Activated T-cell treated with anti-CD3 and anti-CD28 coated beads, Interleukin-2, amount 50 U/mL, for 24 hours (primary cell): ENCODE measurements at places on chromosomes 12 and 14.

DNA sequence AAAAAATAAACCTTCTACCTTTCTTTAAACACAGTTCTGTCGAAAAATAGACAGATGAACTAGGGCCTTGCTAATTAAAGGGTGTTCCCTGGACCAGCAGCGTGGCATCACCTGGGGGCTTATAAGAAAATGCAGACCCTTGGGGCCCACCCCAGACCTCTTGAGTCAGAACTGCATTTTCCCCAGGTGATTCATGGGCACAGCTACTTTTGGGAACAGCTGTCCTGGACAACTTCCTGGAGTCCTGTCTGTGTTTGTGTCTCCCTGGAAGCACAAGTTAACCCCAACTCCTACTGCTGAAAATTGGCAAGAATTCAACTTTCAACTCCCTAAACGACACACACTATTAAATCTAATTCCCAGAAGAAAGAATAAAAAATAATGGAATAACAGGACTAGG lies 17.8 kb downstream of the FBLN5 start:
- DNase-seq: no peak

DNA sequence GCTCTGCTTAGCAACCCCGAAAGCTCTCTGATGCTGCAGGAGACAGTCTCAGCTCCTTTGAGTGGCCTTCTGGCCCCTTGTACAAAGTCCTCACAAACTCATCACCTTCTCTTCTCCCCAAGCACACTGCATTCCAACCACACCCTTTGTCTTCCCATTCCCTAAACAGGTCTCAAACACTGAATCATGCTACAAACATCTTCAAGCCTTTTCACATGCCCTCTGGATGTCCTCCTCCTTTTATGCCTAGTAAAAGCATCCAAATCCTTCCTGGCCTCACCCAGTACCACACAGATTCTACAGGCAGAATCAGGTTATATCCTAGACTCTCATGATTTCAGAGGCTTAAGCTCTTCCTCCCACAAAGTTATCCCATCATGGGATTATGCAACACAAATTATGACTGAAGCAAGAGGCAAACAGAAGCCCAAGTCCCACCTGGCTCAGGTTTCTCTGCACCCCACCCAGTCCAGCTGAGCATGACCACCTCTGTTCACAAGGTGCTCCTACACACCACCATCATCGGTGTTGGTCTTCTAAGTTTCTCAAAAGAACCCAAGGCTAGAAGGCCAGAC lies 61.4 kb upstream of the PCED1B start:
- no peak for DNase-seq

- no peak for DNase-seq
Observed at GRCh38 chr14:22190411-22191191, 398.4 kb downstream of the DAD1 start.

DNA sequence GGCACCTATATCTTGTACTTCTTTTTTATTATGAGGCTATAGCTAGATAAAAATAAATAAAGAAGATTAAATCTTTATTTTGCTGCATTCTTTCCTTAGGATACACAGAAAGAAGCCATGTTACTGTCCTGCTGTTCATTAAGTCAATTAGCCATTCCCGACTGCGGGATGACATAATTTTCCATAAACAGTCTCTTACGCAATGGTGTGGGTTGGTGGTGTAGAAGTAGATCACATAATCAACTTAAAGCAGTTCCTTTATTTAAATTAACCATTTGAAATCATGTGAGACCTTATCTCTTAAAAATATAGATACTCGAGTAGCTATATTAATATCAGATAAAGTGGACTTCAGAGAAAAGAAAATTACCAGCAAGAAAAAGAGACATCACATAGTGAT lies 40.2 kb downstream of the TAOK3 start:
- no peak for DNase-seq

GRCh38 chr14:57796556-57796955 lies 69.3 kb downstream of the SLC35F4 start:
- no peak for DNase-seq

GRCh38 chr12:123929946-123930583 lies 42.6 kb downstream of the CCDC92 start:
- no peak for DNase-seq

DNA sequence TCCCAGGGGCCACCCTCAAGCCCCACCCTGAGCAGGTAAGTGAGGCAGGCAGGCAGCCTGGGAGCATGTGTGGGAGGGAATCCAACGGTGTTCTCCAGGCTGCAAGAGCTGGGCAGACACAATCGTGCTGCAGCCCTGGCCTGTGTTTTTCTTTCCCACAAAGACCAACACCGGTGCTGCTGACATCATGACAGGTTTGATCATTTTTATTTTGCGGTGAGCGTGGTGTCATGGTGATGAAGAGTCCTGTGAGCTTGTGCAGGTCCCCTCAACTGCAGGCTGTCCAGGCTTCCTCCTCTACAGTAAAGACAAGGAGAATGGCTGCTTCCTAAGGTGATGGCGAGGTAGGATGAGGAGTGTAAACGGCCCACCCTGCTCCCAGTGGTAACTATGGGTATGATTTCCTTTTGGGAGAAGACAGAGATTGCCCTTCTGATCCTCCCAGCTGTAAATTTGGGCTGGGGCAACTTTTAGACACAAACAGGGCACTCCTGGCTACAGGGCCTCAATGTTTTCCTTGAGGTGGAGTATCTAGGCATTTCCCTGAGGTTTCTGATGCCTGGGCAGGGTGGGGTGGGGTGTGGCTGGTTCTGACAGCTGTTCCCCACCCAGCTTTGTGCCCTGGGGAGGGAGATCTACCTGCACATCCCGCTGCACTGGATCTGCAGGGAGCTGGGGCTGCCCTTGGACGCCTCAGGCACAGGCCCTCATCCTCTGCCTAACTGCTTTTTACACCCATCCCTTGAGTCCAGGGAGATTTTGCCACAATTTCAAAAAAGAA lies 109.1 kb downstream of the VCPKMT start:
- DNase-seq: no peak

- DNase-seq: no peak
Observed at GRCh38 chr14:76924371-76925096, 98.3 kb downstream of the LRRC74A start.

- DNase-seq: no peak
Observed at GRCh38 chr12:44246482-44247105, 410.7 kb downstream of the TMEM117 start.
